ENCODE measurements at places on chromosomes 6 and 20.

GRCh38 chr20:24658920-24659660, 189.7 kb downstream of the SYNDIG1 start:
- no peak for DNase-seq

DNA sequence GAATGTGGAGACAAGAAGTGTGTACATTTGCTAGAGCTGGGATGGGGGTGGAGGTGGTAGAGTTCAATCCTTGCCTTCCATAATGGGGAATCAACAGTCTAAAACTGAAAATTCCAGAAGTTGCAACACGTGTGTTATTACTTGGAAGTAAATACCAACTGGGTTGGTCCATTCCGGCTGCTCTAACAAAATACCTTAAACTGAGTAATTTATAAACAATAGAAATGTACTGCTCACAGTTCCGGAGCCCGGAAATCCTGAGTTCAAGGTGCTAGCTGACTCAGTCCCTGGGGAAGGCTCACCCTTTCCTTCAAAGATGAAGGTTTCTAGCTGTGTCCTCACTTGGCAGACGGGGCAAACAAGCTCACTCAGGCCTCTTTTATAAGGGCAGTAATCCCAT, 59.0 kb downstream of the RIN2 start:
- DNase-seq = no peak

GRCh38 chr6:9399916-9400315, 964.6 kb upstream of the SLC35B3 start:
- no peak for DNase-seq

DNA sequence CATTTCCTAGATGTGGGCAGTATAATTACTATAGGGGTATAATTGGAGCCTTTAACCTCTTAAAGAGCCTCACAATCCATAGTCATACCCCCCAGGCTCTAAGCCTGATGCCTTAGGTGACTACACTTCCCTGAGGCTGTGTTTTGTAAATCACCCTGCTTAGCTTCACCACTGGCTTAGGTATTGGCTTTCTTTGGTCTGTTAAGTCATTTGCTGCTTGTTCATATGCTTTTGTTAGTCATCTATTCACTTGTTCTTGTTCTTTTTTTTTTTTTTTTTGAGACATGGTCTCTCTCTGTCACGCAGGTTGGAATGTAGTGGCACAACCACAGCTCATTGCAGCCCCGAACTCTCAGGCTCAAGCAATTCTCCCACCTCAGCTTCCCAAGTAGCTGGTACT, 26.7 kb downstream of the KAT14 start:
- DNase-seq = no peak

- no peak for DNase-seq
Measured at GRCh38 chr6:143562143-143562542, 50.6 kb upstream of the FUCA2 start.

DNA sequence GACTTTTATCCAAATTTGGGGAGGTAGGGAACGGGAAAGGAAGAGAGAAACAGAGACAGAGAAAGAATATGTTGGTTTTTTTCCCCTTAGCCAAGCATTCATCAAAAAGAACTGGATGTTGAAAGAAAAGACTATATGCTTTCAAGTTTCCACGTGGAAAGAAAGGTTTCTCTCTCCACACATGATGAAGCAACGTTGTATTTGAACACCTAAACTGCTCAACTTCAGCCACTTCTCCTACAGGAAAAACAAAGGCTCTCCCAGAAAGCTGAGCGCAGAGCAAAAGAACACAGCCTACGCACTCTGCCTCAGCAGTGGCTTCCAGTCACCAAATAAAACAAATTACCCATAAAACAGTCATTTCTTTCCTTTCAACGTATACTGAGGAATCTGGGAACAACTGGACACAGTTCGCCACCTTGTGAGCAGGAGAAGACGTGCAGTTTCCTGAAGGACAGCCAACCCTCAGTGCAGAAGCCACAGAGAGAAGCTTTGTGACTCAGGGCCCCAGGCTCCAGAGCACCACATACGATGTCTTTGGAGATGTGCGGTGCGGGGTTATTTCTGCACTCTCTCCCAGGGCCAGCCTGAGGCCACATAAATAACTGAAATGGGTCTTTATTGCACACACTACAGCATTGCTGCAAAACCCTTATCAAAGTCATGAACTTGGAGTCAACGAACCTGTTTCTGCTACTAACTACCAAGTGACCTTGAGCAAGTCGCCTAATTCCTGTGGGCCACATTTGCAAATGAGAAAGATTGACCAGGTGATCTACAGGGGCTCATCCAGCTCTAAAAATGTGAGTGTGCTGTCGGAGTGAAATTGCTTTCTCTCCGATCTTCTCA, 10.1 kb downstream of the IL17F start:
- no peak for DNase-seq

- no peak for DNase-seq
Measured at GRCh38 chr6:24207413-24207812, 81.4 kb downstream of the NRSN1 start.

DNA sequence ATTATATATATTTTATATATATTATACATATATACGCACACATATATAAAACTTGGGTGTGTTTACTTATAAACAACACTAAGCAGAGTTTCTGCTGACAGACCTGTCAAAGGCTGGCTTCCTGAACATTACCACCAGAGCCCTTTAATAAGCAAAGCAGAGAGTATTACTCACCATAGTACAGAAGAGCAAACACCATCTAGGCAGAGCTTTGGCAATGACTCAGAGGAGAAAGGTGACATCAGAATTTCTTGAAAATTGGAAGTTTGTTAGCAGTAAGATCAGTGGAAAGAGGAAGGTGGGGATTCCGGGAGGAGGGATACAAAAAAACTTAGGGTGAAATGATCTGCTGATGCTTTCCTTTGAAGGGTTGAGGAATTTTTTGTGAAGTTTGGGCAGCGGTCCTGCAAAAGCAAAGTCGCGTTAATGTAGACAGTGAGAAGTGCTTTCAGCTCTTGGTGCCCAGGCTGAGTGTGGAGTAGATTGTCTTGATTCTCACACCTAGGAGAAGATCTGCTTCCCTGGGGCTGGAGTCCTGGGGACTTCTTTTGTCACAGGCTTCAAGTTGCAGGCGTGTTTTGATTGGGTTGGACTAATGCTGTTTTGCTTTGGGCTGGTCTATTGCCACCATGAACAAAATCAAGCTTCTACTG, 109.6 kb upstream of the BACH2 start:
- no peak for DNase-seq

GRCh38 chr20:17971300-17972013, 2.6 kb downstream of the MGME1 start:
- no peak for DNase-seq

DNA sequence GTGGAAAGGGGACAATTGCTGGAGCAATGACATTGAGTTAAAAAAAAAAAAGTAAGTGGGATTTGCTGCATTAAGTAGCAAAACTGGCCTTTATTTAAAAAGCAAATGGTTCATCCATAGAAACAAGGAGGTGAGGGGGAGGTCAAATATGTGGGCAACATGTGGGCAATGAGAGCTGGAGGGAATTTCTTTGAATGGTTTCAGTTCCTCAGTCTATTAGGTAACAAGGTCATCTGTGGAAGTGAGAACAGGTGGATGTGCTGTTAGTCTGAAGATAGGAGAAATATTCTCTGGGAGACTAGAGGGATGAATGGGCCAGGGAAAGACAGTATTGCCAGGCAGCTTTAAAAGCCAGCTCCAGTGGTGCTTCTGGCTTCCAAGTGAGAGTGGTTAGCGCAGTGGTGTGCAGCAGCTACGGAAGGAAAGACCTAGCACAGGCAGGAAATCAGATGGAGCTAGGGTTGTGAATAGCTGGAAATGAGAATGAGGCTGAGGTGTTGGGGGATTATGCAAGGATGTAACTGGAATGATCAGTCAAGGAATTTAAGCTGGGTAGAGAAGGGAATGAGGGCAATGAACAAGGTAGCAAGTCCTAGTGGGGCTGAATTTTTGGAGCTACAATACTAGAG, 727.6 kb downstream of the PTPRT start:
- DNase-seq = no peak

GRCh38 chr6:37691904-37692806, 5.5 kb downstream of the MDGA1 start:
- DNase-seq = peak; percentile 68

DNA sequence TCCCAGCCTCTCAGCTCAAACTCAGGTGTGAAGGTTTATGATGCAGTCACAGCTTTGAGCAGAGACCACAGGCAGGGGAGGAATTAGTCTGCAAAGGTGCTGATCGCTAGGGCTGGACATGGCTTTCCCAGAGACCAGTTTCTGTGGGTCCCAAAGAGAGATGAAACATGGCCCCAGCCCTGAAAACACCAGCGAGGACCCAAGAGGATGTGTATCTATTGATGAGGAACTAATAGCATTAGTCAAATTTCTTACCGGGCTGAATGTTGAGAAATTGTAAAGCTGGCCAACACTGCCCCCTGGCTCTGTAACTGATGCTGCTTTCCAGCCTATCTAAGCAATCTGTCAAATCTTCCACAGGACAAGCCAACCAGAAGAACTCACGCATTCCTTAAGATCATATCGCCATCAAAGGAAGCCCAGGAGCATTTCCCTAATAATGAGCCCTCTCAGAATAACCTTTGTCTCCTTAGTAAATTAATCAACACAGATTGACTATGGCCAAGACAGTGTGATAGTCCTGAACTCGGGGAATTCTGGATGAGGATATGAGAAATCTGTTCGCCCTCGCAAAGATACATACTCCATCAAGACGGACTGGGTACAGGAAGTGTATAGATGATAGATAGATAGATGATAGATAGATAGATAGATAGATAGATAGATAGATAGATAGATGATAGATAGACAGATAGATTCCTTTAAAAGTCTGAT, 7.8 kb upstream of the ACSS1 start:
- DNase-seq = peak; percentile 44

GRCh38 chr6:119727504-119728219, 378.1 kb upstream of the MAN1A1 start:
- no peak for DNase-seq

DNA sequence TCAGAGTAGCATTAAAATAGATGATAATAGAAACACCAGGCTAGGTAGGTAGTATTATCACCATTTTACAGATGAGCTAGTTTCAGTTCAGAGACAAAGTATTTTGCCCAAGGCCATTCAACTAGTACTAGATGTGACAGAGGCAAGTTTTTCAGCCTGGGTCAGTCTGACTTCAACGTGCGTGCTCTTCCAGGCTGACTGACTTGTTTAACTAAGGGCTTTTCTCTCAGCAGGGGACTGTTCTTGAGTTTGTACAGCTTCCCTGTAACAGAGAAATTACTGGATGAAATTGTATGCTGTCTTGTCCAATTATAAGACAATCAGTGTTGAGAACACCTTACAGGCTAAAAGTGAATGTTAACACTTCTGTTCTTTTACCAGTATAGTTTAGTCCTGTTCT, 333.5 kb upstream of the MAN1A1 start:
- DNase-seq = no peak

GRCh38 chr20:4919047-4919704, 82.1 kb downstream of the SLC23A2 start:
- DNase-seq = no peak

- no peak for DNase-seq
Measured at GRCh38 chr6:89139509-89140346, 6.1 kb upstream of the PM20D2 start.

- no peak for DNase-seq
Measured at GRCh38 chr6:43904311-43905123, 134.5 kb downstream of the VEGFA start.

GRCh38 chr6:156461647-156462046, 315.5 kb upstream of the ARID1B start:
- DNase-seq = no peak

DNA sequence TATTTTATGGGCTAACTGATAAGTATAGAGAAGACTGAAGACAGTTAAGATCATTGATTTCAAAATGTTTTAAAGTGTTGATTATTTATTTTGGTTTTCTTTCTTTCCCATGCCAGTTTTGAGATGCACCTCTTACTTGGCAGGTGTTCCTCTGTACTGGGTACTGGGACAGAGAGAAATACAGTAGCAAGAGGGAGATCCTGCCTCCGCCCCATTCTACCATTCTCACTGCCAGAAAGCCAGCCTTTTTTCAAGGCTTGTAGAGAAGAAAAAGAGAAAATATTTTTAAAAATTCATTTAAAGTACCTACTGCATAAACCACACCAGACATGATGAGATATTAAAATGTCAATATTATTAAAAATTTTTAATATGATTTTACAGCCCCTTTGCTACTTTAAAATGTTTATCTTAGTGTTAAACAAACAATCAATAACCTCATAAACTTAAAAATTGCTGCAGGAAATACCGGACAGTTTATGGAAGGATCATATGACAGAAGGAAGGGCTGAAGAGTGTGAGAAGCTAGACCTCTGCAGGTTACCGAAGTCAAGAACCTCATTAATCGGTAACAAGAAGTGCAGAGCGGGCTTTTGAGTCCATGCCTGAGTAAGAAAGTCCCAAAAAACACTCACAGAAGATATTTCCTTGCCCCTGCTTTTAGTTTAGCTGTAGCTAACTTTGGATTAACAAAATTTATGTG, 117.8 kb upstream of the ESR1 start:
- no peak for DNase-seq

DNA sequence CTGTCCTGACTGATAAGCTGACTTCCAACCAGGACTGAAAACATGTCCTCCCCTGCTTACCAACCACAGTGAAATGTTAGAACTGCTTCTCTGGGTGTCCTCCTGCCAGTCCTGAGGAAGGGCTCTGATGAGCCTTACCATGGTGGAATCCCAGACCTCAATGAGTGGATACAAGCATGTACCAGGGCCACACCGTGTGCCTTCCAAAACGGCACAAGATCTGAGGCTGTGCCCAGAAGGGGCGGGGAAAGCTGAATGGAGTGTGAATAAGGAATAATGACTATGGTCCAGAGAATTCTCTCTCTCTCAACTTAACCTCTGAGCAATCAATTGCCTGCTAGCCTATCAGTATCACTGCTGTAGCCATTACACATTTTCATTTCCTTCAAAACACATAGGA, 51.7 kb downstream of the PDE10A start:
- no peak for DNase-seq

- no peak for DNase-seq
Measured at GRCh38 chr20:38834868-38835267, 29.4 kb downstream of the PPP1R16B start.

- no peak for DNase-seq
Measured at GRCh38 chr6:42510795-42511194, 53.0 kb upstream of the UBR2 start.

DNA sequence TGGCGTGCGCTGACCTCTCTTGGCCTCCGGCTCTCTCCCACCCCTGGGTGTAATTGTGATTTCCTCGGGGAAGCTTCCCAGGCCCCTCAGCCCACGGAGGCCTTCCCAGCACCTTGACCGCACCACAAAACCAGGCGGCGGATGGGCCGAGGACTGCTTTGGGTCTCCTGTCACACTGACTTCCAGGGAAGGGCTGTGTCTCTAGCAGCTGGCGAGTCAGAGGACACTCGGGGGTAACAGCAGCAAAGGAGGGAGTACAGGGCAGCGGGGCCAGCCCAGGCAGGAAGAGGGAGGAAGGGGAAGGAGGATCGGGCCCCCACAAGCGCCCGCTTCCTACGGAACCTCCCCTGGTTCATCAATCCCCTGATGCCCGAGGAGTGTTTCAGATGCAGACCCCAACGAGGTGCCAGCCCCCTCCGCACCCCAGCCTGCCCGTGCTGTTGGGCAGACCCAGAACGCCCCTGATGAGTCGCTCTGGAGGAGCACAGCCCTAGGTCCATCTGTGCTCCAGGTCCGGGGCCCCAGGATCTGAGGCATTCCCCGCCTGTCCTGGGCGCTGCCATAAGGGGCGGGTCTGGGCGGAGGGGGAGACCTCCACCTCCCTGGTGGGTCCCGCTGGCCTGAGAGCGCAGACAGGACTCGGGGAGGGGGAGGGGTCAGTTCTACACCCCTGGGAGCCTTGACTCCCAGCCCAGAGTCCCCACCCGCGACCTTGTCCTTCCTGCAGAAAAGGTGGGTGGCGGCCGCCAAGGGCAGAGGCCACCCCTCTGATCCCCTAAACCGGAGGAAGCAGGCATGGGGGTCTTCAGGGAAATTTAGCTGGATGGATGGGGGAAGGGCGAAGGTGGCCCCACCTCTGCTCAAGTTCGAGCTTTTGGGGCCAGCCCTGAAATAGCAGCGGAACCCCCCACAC, 956 bp downstream of the CHRNA4 start:
- DNase-seq = no peak

Data from effector CD8-positive, alpha-beta T cell (primary cell).